ENCODE measurements at places on chromosomes 1 and 21.
A peak's percentile ranks its signal among the peaks of the same experiment; 100 is the strongest.

GRCh38 chr1:37851262-37851661, 8.1 kb downstream of the MTF1 start:
- DNase-seq: no peak

DNA sequence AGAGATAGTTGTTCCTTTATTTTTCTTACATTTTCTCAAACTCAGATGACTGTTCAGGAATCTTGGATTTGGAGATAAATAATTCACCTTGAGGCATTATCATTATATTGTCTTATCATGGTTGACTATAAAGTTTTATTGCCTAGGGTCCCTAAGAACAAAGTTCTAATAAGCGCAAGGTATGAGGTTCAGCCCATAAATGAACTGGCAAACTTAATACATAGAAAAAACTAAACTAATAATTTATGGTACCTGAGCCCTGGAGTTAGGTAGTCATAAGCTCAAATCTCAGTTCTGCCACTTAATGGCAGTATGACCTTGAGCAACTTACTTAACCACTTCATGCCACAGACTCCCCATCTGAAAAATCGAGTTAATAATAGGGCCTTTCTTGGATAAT, 334.0 kb upstream of the PBX1 start:
- no peak for DNase-seq

- peak; percentile 19 for DNase-seq
Measured at GRCh38 chr1:26723013-26723991, 27.5 kb downstream of the ARID1A start.

DNA sequence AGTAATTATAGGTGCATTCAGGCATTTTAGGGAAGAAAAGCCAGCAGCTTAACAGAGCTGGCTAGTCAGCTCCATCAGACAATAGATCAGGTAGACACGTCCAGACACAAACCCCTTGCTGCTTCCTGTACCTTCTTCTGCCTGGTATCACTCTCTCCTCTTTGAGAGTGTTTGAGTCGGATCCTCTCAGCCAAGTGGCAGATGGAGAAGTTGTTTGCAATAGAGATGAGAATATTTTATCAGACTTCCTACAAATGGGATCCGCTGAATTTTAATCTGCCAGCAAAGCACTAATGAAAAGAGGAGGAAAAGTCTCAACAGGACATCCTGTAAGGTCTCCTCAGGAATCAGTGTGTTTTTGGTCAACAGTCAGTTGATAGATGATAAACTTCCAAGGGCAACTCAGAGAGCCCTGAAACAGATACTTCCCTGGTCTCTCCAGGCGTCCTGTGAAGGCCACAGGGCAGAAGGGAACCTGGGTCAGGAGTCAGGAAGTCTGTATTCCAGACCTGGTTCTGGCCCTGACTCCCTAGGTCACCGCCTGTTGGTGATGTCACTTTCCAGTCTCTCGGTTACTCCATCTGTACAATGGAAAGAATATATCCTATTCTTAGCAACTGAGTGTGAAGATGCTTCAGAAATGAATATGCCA, 62.1 kb upstream of the PROX1 start:
- no peak for DNase-seq

DNA sequence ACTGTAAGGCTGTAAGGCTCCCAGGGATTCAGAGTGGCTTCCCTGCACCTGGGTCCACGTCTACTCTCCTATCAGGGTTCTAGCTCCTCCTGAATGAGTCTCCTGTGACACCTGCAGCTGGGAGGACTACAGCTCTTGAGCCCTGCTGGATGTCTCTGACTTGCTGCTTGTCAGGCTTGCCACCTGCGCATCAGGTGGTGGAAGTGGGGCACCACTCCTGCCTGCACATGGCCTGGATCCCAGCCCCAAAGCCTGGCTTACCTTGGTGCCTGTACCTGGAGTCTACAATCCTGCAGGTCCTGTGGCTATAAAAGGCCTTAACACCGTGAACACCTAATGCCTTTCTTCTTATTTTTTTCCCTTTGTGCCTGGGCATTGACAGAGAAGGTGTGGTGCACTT, 82.2 kb downstream of the FAM78B start:
- DNase-seq: no peak
